ENCODE measurements at places on chromosomes 4 and X.
A peak's percentile ranks its signal among the peaks of the same experiment; 100 is the strongest.

DNA sequence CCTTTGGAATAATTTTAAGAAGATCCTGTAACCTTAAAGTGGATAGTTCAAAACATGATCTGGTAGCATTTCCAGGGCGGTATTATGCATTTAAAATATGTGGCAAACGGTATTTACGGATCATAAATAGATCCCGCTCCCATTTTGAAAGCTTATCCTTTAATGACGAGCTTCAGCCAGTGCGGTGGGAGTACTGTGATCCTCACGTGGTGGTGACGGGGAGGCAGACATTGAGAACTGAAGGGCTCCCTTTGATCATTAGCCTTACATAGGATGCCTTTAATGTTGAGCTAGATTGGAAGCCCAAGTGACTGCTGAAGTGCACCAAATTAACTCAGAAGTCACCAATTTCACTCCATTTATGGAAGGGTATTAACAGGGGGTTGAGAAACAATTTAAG is 56.9 kb downstream of the KIT start:
- DNase-seq = no peak

DNA sequence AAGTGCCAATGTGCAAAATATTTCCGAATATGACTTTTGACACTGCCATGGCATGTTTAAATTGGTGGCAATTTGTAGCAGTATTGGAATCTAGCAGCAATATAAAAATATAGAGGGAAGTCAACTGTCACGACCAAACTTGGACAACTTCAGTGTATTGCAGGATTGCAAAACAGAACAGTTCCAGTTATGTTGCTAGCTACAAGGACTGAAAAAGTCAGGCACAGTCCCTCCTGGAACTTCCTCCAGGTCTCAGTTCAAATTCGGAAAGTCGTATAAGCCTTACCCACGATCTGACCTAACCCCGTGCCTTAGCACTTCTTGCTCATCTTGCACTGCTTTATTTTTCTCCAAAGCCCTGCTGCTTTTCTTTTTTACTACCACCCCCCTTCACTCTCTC is 390.0 kb upstream of the GALNT7 start:
- no peak for DNase-seq

DNA sequence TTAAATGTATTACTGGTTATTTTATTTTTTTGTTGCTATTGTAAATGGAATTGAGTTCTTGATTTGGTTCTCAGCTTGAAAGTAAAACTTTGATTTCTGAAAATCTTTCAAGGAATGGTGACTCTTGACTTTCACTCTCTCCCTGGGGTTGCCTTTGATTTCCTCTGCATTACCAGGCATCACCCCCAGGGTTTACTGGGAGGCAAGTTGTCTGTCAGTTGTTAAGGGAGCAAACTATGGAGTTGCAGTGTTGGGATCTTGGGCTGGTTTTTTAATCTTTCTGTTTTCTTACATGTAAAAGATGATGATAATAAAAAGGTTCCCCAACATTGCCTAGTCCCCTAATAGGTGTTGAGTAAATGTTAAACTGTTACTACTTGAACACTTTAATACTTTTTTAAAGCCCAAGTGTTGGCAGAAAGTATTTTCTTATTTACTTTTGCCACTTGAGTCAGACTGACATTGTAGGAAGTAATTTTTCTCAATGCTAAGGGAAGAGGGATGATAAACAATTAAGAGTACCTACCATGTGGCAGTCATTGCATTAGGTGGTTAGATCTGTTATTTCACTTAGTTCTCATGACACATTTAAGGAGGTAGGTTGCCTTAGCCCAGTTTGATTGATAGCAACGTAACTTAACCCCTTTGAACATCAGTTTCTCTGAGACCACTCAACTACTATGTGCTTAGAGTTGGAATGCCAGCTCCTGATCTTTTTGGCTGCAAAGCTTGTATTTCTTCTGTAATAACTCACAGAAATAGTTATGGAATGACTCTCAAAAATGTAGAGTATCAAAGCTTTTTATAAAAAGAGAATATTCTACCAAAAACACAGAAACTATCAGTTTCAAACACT is 67.1 kb downstream of the DCLK2 start:
- no peak for DNase-seq

DNA sequence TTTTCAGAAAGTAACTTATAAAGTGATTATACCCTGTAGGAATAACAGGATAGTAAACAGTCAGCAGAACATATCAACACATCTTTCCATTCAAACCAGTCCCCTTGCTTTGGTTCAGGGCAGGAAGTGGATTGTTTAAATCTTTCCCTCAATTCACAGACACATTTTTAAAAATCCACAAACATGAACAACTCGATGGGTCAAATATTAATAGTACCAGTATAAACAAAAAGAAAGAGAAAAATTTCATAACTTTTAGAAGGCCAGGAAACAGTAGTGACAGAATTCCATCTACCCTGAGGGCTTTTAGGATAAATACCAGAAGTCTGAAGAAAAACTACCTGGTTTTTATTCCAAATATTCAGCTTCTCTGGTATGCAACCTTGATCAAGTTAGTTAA is 1072.8 kb upstream of the PABPC4L start:
- no peak for DNase-seq

DNA sequence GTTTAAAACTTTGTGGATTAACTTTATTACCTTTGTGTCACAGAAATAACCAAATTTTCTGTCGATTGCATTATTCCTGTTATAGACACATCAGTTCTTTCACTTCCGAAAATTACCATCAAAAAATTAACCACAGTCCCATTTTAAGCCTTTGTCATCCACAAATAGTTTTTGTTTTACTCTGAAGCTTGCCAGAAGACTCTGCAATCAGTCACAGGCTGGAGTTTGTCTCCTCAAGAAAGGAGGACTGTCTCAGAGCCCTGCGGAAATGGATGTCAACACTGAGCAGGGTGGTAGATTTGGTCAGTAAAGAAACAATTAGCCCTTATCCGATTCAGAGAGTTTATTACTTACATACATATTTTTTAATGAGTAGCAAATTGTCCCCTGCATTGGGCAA is 20.1 kb upstream of the TCEAL4 start:
- no peak for DNase-seq

DNA sequence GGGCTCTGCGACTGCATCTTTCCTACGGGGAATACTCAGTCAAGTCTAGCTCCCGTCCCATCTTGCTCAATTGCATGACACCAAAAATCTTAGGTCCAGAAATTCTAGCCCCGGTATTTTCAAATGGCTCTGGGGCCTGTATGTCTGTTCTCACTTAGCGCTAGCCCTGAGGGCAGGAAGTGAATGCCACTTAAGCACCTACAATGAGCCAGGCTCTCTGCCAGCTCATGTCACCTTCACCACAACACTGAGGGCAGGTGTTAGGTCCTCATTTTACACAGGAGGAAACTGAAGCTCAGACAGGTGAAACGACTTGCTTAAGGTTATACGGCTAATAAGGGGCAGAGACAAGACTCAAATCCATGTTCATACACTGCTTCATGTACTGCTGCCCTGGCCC is 282.8 kb downstream of the PPP1R2C start:
- DNase-seq = peak; percentile 74

DNA sequence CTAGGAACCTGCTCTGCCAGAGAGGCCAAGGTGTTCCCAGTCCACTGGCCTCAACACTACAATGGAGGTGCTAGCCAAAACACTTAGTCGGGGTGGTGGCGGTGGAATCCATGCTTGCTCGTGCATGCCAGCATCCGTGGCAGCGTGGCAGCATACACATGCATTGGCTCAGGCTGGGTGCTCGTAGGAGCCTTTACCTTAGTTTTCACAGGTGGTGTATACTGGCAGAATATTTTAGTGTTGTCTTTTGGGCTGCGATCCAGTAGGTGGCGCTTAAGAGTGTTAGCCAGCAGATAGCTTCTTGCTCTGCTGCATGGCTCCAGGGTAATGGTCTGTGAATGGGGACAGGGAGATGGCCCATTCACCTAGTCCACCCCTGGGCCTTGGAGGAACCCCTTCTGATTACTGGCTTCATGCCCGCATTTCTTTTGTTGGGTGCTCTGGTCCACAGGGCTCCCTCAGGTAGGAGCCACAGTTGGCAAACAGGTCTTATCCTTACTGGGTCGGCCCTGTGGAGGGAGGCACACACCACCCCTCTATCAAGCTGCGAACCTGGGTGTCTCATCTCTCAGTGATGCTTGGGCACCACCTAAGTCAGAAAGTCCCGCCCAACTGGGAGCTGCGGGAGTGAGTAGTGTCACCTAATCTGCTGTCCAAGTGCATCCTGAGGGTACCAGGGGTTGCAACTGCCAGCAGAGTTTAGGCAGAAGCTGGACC is 40.0 kb downstream of the RIPPLY1 start:
- no peak for DNase-seq

GRCh38 chr4:173415885-173416653 is 17.2 kb upstream of the SCRG1 start:
- DNase-seq = no peak

DNA sequence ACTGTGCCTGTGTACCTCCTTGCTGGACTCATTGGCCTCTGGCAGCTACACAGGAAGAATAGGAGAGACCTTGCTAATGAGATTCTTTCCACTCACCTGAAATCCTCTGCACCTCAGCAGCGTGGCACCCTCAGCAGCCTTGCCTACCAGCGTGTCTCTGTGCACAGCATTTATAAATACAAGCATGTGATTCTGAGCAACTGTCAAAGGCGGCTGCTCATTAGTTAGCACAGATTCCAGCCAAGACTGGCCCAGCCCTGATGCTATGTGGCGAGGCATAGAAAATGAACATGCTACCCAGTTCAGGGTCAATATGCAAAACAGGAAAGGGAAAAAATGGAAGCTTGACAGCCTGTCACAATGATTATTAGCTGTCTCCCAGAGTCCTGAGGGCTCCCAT is 298.0 kb downstream of the C4orf33 start:
- DNase-seq = no peak

- DNase-seq = no peak
Measured at GRCh38 chr4:108426493-108426892, 193.9 kb upstream of the RPL34 start.

GRCh38 chrX:11540532-11541377 is 125.0 kb downstream of the ARHGAP6 start:
- DNase-seq = no peak

DNA sequence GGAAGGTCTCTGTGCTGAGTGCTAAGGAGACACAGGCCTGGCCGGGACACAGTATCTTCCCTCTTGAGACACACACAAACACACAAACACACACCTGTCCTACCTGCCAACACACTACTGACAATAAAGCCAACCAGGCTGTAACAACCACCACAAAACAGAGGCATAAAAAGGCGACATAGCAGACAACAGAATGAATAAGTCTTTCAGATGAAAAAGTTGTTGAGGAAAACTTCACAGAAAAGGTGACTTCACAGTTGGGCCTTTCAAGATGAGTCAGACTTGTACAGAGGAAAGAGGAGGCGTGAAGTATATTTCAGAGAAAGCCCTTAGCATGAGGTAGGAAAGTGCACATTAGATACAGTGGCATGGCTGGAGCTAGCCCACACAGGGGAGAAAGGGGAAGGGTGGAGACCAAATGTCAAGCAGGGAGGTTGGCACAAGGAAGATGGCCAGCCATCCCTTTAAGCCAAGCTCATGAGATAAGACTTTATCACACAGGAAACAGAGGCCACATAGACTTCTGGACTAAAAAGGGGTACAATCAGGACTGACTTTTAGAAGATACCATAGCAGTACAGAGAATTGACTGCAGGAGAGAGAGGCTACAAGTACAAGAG is 54.0 kb downstream of the SLC9A7 start:
- no peak for DNase-seq

DNA sequence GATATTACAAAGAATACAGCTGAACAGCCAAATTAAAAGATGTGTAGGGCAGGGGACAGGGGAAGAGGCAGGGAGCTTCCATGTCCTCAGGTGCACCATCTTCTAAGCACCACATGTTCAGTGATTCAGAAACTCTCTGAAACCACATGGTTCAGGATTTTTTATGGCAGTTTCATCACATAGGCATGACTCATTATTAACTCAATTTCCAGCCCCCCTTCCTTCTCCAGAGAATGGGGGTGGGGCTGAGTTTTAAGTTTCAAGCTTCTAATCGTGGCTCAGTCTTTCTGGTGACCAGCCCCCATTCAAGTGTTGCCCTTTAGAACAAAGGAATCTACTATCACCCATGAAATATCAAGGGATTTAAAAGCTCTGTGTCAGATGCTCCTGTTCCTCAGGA is 317.8 kb upstream of the GALNT7 start:
- no peak for DNase-seq

GRCh38 chrX:132802033-132802432 is 156.4 kb downstream of the HS6ST2 start:
- DNase-seq = no peak

- DNase-seq = no peak
Measured at GRCh38 chr4:31045724-31046318, 325.7 kb downstream of the PCDH7 start.

DNA sequence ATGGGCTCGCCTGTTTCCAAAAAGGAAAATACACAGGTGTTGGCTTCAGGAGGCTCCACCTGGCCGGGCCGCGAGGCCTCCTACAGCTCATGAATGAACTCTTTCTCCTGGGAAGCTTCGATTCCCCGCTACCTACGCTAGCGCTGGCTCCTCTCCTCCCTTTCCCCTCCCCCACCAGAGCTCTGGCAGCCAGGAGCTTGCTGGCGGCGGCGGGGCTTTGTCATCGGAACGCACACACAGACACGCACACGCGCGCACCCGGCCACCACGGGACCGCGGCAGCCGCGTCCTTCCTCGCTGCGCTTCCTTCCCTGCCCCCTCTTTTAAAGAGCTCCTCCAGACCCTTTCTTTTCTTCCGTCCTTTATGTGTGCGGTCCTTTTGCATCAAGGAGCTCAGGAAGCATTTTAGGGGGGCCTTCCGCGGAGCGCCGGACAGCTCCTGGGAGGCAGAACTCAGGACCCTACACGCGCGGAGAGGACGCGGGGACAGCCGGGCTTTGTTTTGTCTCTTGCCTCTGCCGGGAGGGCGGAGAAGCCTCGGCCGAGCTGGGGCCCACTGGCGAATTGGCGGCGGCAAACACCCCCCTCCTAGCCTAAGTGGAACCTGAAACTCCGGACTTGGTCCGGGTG is 70.2 kb upstream of the BCOR start:
- DNase-seq = peak; percentile 19

DNA sequence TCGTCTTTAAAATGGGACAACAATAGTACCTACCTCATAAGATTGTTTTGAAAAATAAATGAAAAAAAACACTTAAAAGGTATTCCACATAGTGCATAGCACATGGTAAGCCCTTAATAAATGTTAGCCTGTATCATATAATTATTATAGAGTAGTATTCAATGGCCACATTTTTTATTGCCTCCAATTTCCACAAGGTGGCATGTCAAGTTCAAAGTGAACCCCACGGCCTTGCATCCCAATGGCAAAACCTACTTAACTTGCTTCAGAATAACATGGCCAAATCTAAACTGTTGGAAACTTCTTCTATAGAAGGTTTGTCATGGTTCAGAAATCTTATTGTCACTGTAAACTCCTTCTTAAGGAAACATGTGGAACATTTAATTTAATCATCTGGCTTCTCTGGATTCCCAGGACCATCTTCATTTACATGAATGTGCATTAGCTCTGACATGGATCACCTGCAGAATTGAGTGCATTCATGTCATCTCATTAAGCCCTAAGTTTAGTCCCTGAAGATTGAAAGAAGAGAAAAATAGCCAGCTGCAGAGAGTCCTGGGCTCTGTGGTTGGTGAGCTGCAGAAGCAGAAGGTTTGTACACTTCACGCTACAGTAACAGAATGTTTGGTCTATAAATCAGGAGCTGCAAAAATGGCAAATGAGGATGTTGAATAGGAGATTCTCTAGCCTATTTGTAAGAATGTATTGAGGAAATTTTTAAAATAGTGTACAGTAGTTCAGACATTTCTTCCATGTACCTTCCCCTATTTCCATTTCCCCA is 61.0 kb downstream of the ANXA3 start:
- peak; percentile 12 for DNase-seq

- no peak for DNase-seq
Measured at GRCh38 chr4:138805736-138806135, 209.8 kb upstream of the NOCT start.

Data from NCI-H1105 (cell line).